Chondrocyte (in vitro differentiated cells): ENCODE measurements at places on chromosomes 4 and X. TPM values are rescaled to one million over a fixed set of nuclear protein-coding genes. Genes with fewer than 3 reads are reported as not detected.

- no peaks in the 10 kb centered on the region for H3K36me3 ChIP-seq
- no peaks in the 10 kb centered on the region for H3K27me3 ChIP-seq
- no peak overlapping the region for H3K4me3 ChIP-seq
Measured at GRCh38 chr4:150152766-150153165, 74.5 kb downstream of the DCLK2 start.

DNA sequence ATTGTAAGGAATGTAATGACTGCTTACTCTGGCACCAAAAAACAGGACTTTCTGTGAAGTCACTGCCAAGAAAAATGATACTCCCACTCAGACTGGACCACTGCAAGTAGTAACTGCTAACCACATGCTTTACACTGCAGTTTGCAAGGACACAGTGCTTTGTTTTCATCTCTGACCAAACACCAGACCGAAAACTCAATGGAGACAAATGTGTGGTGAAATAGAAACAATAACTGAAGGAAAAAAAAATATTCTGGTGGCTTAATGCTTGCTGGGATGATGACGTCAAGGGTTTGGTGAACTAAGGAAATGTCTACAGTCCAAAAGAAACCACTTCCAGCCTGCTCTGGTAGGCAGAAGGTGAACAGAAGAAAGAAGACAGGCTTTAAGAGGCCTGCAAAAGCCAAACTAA, 13.2 kb downstream of the GPC4 start:
- peaks cover 5% of the 10 kb centered on the region for H3K36me3 ChIP-seq
- H3K4me1 ChIP-seq = peaks cover 23% of the 10 kb centered on the region
- H3K4me3 ChIP-seq = no peak overlapping the region
- H3K27me3 ChIP-seq = no peaks in the 10 kb centered on the region
- no peak for DNase-seq
- H3K27ac ChIP-seq = peak overlapping the region; percentile 50

DNA sequence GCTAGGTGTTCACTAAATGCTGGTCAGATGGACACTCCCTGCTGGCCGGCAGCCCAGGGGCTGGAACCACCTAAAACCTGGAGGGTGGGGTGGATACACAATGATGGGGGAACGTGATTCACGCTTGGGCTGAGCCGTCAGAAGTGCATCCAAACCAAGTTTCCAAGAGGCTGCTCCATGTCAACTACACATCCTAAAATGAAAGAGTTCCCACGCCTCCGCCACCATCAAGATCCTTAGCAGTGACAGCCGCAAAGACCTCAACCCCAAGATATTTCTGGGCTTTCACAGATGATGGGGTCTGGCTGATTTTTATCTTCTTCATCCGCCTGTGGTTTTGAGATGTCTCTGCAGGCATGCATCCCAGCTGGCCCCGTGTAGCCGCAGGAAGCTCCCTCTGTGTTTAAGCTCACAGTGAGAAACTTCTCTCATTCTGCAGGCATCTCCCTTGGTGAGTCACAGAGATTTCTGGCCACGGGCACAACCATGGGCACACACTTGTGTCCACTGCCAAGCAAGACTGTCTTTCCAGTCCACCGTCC, 84.4 kb downstream of the HTRA3 start:
- peaks cover 32% of the 10 kb centered on the region for H3K4me1 ChIP-seq
- no peak overlapping the region for H3K4me3 ChIP-seq
- no peaks in the 10 kb centered on the region for H3K27me3 ChIP-seq

- H3K36me3 ChIP-seq = peaks cover 17% of the 10 kb centered on the region
- no peaks in the 10 kb centered on the region for H3K27me3 ChIP-seq
- H3K4me3 ChIP-seq = no peak overlapping the region
- H3K27ac ChIP-seq = no peak overlapping the region
- H3K4me1 ChIP-seq = peaks cover 10% of the 10 kb centered on the region
- DNase-seq = peak; percentile 87
Measured at GRCh38 chr4:2249526-2250356, 7.8 kb upstream of the HAUS3 start.

DNA sequence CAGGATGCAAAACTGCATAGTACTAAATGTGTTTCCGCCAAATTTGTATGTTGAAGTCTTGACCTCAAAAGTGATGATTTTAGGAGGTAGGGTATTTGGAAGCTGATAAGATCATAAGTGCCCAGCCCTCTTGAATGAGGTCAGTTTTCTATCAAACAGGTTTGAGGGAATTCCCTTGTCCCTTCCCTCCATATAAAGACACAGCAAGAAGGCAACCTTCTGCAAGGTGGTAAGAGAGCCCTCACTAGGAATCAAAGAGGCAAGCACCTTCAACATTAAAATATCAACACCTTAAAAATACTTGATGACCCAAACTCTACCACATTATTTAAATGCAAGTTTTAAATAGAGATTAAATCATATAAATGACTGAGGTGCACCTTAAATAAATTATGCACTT, 288.6 kb downstream of the EPHA5 start:
- H3K27ac ChIP-seq = no peak overlapping the region
- no peak overlapping the region for H3K4me3 ChIP-seq
- H3K4me1 ChIP-seq = peaks cover 24% of the 10 kb centered on the region
- H3K36me3 ChIP-seq = no peaks in the 10 kb centered on the region
- H3K27me3 ChIP-seq = no peaks in the 10 kb centered on the region
- no peak for DNase-seq

- no peaks in the 10 kb centered on the region for H3K27me3 ChIP-seq
- H3K27ac ChIP-seq = no peak overlapping the region
- no peak for DNase-seq
- H3K4me1 ChIP-seq = peaks cover 3% of the 10 kb centered on the region
- H3K4me3 ChIP-seq = no peak overlapping the region
Measured at GRCh38 chr4:118390121-118390520, 37.3 kb upstream of the PRSS12 start.

- H3K27me3 ChIP-seq = no peaks in the 10 kb centered on the region
- H3K36me3 ChIP-seq = no peaks in the 10 kb centered on the region
- DNase-seq = no peak
- no peak overlapping the region for H3K4me3 ChIP-seq
- H3K27ac ChIP-seq = no peak overlapping the region
- no peaks in the 10 kb centered on the region for H3K4me1 ChIP-seq
Measured at GRCh38 chr4:185838514-185839193, 26.7 kb upstream of the SORBS2 start.

GRCh38 chr4:121277194-121278105, 103.4 kb downstream of the QRFPR start:
- H3K27me3 ChIP-seq = peaks cover 16% of the 10 kb centered on the region
- H3K4me3 ChIP-seq = no peak overlapping the region
- no peaks in the 10 kb centered on the region for H3K36me3 ChIP-seq
- H3K27ac ChIP-seq = no peak overlapping the region
- peaks cover 4% of the 10 kb centered on the region for H3K4me1 ChIP-seq

DNA sequence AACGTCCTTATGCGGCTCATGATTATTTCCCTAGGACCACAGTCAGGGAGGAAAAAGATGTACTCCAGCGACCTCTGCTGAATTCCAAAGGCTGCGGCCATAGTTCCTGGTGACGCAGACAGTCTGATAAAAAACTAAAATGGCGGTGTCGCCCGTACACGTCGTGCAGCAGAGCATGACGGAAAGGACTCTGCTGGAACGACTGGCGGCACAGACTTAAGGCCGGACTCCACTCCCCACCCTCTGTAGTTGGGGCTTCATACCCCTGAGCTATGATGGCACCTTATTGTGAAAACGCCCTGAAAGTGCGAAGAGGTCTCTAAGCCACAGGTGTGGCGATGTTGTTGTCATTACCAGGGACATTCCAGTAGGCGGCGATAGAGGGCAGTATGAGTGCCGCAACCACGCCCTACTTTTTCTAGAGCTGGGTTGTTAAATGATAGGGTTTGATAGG, 90.0 kb upstream of the EDA2R start:
- H3K36me3 ChIP-seq = no peaks in the 10 kb centered on the region
- no peaks in the 10 kb centered on the region for H3K27me3 ChIP-seq
- H3K4me3 ChIP-seq = peak overlapping the region; percentile 84
- H3K4me1 ChIP-seq = no peaks in the 10 kb centered on the region

GRCh38 chr4:35604252-35604651, 640.1 kb downstream of the ARAP2 start:
- DNase-seq = no peak
- H3K4me3 ChIP-seq = no peak overlapping the region
- H3K36me3 ChIP-seq = no peaks in the 10 kb centered on the region
- no peak overlapping the region for H3K27ac ChIP-seq
- H3K27me3 ChIP-seq = peaks cover 3% of the 10 kb centered on the region

DNA sequence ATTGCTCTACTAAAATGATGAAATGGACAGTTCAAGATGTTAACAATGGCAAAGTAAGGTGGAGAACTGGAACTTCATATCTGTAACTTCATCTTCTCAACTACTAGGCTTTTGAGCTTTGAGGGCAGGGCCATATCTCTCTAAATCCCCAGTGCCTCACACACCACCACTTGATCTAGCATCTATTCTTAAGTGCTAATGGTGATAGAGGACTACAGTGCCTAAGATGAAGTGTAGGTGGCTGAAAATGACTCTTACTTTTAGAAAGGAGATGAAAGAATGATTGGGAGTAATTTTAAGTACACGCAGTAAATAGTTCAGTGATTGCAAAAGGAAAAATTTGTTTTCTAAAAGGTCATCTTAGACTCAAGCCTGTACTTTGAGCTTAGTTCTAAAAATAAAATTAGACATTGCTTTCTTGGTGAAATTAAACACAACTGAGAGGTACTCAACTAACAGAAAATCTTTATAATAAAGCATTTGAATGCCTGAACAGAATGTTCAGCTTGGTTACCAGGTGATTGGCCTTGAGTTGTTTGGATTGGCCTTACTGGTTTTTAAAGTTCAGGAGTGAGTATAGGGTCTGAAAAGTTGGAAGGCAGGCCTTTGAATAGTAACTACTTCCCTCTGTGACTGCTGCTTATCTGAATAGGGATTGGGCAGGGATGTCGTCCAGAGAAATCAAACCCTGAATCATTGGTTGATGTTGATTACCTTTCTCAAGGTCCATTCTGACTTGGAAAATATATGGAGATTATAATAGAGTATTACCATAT, 45.4 kb downstream of the DIAPH2 start:
- no peaks in the 10 kb centered on the region for H3K27me3 ChIP-seq
- H3K27ac ChIP-seq = no peak overlapping the region
- no peak for DNase-seq
- H3K4me1 ChIP-seq = no peaks in the 10 kb centered on the region
- no peaks in the 10 kb centered on the region for H3K36me3 ChIP-seq

DNA sequence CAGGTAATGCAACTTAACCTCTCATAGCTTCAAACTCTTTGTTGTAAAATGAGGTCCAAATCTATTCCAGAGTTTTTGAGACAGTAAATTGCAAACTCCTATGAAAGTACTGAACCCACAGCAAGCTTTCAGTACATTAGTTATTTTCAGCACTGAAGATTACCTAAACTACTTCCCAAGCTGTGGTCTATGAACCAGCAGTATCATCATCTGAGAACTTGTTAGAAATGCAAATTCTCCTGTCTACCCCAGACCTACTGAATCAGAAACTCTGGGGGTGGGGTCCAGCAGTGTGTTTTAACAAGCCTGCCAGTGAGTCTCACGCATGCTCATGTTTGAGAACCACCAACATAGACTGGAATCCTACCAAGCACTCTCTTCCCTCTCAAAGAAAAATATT, 5.7 kb upstream of the CASP6 start:
- no peak for DNase-seq
- no peak overlapping the region for H3K4me3 ChIP-seq
- H3K27ac ChIP-seq = no peak overlapping the region
- peaks cover 3% of the 10 kb centered on the region for H3K36me3 ChIP-seq
- peaks cover 1% of the 10 kb centered on the region for H3K4me1 ChIP-seq

GRCh38 chr4:186249785-186250754, 15.9 kb upstream of the F11 start:
- H3K27ac ChIP-seq = no peak overlapping the region
- H3K4me1 ChIP-seq = peaks cover 3% of the 10 kb centered on the region
- no peak for DNase-seq
- peaks cover 13% of the 10 kb centered on the region for H3K36me3 ChIP-seq

- H3K36me3 ChIP-seq = peaks cover 2% of the 10 kb centered on the region
- H3K4me3 ChIP-seq = no peak overlapping the region
- no peak overlapping the region for H3K27ac ChIP-seq
- no peaks in the 10 kb centered on the region for H3K27me3 ChIP-seq
Measured at GRCh38 chr4:7744142-7744804, 195.4 kb downstream of the AFAP1 start.

DNA sequence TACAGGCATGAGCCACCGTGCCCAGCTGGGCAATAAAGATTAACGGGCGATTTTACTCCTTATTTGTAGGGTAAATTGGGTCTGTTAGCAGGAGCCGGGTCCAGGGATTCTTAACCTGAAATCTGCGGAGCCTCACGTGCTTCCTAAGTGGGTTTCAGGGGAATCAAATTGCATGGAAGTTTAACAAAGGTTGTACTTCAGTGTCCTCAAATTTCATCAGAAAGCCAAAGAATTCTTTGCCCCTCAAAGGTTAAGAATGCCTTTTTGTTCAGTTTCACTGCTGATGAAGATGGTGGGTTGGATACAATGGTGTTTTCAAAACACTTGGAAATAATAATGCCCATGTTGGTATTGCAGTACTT, 67.9 kb downstream of the AFF1 start:
- H3K36me3 ChIP-seq = no peaks in the 10 kb centered on the region
- H3K4me1 ChIP-seq = peaks cover 23% of the 10 kb centered on the region
- no peak overlapping the region for H3K27ac ChIP-seq
- no peaks in the 10 kb centered on the region for H3K27me3 ChIP-seq

DNA sequence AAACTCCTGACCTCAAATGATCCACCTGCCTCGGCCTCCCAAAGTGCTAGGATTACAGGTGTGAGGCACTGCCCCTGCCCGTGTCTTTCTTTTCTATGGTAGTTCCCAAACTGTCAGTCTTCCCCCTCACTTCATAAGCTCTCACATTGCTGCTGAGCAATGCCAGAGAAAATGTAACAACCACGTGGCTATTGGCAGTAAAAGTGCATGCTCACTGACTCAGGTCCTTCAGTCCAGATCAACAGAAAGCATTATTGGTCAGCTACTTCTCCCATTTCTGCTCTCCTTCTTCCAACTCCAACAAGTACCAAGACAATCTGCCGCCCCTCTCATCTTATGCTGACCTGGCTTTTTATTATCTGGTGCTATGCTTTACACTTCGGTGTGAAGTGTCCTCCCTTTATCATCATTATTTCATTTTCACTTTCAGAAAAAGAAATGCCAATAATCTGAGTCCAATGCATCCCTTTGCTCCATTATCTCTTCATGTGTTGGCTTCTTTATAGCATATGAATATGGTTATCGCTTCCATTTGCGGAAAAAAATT, 133.8 kb upstream of the UGT8 start:
- H3K36me3 ChIP-seq = no peaks in the 10 kb centered on the region
- no peak overlapping the region for H3K4me3 ChIP-seq
- no peak overlapping the region for H3K27ac ChIP-seq
- peaks cover 48% of the 10 kb centered on the region for H3K27me3 ChIP-seq
- no peak for DNase-seq
- no peaks in the 10 kb centered on the region for H3K4me1 ChIP-seq

GRCh38 chr4:7279902-7280301, 87.6 kb downstream of the SORCS2 start:
- no peaks in the 10 kb centered on the region for H3K36me3 ChIP-seq
- H3K4me3 ChIP-seq = no peak overlapping the region
- no peak overlapping the region for H3K27ac ChIP-seq

The H2BW2 gene
- total RNA-seq = 0.59 TPM in 1 of 3 replicates, not detected in the others

The DNAAF6 gene
- total RNA-seq = not detected in 3 replicates

The GRIA2 gene
- total RNA-seq = 0.77 to 1.4 TPM (median 1.0 TPM) in 3 replicates

The PAK3 gene
- 0.27 to 0.46 TPM (median 0.41 TPM) in 3 replicates for total RNA-seq

The GJB1 gene
- total RNA-seq = not detected in 3 replicates

The ZFP92 gene
- 0.10 to 1.6 TPM (median 1.5 TPM) in 3 replicates for total RNA-seq

The TMPRSS11F gene
- not detected in 3 replicates for total RNA-seq

The ADH1B gene
- total RNA-seq = 0.31 to 1.2 TPM (median 0.69 TPM) in 3 replicates

The CLDN22 gene
- total RNA-seq = not detected in 3 replicates

The CPLX1 gene
- total RNA-seq = not detected in 3 replicates

The MAGEE1 gene
- total RNA-seq = 4.3 to 5.3 TPM (median 4.4 TPM) in 3 replicates

The ENOX2 gene
- 13.1 to 14.5 TPM (median 13.7 TPM) in 3 replicates for total RNA-seq

The CT45A6 gene
- total RNA-seq = not detected in 3 replicates
